ENCODE measurements at places on chromosomes 3 and 15.

GRCh38 chr3:169755488-169755887 lies 9.4 kb downstream of the TERC start:
- DNase-seq = no peak

DNA sequence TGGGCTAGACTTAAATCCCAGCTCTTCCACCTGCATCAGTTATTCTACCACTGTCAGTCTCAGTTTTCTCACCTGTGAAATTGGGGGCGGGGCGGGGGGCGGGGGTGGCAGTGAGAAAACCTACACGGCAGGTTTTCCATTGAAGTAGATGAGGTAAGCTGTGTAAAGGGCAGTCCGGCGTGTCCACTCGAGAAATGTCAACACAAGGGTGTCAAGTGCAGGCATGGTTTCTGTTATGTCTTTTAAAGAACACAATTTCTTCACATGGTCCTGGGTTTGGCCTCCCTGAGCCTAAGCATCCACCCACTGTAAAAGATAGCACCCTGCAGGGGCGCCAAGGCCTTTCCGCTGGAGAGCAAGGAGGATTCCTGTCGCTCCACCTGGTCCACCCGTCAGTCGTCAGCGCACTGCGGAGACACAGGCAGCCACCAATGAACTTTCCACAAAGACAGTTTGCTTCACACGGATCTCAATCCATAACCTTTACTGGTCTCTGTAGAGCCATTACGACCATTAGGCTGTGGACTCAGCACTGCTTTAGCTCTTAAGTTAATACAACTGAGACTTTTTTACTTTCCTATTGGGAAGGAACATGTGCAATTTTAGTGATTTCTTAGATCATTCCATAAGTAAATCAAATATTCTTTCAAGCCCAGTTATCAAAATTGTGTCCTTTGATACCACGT lies 99.5 kb upstream of the FOXB1 start:
- DNase-seq = no peak

GRCh38 chr3:52546111-52546901 lies 9.9 kb downstream of the UQCC5 start:
- no peak for DNase-seq

DNA sequence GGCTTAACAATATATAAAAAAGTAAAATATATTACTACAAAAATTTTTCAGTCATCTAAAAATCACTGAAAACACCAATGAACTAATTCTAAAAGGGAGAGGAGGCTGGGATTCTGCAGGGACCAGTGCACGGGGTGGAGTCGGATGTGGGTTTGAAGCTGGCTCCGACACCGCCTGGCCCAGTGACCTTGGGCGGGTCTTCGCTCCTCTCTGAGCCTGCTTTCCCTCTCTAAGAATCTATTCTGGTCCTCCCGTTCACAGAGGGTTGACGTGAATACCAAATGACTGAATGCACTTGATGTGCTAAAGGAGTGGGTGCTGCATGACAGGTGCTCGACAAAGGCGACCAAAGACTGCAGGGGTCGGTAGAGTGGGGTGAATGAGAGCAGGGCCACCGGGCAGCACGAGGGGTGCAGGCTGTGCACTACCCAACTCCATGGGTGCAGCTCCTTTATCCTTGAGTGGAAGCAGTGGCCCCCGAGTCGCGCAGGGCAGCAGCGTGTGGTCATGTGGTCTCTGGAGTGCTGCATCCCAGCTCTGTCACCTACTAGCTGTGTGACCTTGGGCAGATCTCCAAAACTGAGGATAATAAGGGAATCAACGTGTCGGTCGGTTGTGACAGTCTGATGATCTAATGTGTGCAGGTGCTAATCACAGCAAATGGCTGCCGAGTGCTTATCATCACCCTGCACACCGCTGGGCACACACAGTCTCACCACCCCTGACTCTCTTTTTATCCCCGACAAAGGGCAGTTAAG lies 8.6 kb upstream of the IQSEC1 start:
- no peak for DNase-seq

- no peak for DNase-seq
Observed at GRCh38 chr3:135911110-135911509, 54.4 kb upstream of the PPP2R3A start.

GRCh38 chr3:29642393-29643033 lies 361.6 kb downstream of the RBMS3 start:
- no peak for DNase-seq

DNA sequence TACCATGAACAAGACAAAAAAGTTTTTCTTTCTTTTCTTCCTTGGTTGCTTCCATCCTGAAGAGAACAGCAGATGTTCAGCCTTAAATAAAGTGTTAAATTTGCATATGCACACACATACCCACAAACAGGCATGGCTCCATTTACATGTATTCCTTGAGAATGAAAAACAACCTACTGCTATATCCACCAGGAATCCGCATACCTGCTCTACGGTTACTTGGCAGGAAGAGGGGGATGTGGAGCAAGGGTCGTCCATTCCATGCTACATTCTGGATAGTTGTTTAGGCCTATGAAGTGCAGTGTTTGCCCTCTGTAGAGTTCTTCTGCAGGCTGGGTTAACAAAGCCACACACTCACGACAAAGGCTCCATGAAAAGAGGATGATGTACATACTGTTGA lies 322.8 kb downstream of the KCNH8 start:
- DNase-seq = no peak

DNA sequence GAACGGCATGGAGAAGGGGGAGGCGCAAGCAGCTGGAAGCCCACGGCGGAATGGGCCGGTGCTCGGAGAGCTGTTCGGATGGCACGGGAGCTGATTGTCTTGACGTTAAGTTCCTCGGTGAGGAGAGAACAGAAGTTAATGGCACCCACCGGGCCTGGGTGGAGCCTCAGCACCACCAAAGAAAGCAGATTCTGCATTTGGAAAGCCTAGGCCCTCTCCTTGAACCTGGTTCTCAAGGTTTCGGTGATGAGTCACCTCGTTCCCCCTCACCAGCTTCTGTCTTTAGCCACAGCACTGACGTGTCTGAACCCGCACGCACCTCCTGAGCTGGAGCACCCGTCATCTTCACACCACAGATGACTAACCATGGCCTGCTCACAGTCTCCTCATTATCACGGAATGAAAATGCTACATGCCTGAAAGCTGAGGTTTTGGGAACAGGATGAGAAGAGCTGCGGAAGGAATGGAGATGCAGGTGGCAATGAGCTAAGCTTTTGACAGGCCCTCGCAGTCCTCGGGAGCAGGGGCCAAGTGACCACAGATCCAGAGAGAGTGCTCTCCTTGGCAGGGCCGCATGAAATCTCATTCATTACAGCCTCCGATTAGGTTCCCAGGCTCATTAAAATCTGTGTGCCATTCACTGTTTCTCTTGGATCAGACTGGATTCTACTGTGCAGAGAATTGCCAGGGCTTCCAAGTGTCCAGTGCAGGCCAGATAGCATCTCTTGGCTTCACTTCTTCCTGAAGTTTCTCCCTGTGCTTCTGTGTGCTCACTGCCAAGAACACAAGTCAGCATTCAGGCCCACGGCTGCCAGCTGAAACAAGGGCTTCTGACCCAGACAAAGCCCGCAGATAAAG lies 96.3 kb upstream of the DLG1 start:
- no peak for DNase-seq

- no peak for DNase-seq
Observed at GRCh38 chr3:43005981-43006380, 26.9 kb downstream of the GASK1A start.

- DNase-seq = peak; percentile 52
Observed at GRCh38 chr15:57375827-57376695, at the start of gene CGNL1. Gene CGNL1 (plus strand): TSS chr15:57376505. CDS start chr15:57438000, 61,495 bp downstream.

DNA sequence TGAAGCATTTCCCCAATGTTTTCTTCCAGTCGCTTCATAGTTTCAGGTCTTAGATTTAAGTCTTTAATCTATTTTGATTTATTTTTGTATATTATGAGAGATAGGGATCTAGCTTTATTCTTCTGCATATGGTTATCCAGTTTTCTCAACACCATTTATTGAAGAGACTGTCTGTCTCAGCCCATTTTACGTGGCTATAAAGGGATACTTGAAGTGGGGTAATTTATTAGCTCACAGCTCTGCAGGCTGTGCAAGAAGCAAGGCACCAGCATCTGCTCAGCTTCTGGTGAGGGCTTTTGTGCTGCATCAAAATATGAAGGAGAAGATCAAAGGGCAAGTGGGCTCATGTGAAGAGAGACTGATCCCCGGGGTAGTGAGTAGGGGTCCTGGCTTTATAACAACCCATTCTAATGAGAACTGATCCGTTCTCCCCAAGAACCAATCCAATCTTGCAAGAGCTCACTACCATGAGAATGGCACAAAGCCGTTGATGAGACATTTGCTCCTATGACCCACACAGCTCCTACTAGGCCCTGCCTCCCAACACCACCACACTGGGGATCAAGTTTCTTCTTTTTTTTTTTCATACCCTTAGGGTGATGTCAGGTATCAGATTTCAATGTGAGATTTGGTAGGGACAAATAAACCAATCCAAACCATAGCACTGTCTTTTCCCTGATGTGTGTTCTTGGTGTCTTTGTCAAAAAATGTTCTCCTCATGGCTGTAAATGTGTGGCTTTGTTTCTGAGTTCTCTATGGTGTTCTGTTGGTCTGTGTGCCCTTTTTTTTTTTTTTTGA lies 63.2 kb downstream of the IQGAP1 start:
- DNase-seq = no peak

- DNase-seq = no peak
Observed at GRCh38 chr3:12170207-12170606, 11.5 kb upstream of the TIMP4 start.

- no peak for DNase-seq
Observed at GRCh38 chr3:87398168-87398801, 121.9 kb upstream of the POU1F1 start.

- no peak for DNase-seq
Observed at GRCh38 chr3:178512647-178513046, 23.6 kb upstream of the KCNMB2 start.

DNA sequence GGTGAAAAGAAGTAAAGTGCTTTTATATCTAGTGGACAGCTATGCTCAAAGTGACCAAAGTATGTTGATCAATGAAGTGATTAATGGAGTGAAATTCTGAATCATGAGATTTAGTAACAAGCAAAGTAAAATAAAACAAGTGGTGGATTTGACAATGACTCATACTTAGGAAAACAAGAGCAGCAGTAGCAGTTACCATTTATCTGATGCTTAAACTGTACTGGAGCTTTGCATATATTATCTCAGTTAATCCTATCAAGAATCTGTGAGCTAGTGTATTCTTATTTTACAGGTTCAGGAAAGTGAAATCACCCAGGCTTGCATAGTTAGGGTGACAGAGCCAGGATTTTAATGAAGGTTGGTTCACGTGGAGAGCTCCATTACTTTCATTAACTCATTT lies 50.6 kb upstream of the SPATA16 start:
- no peak for DNase-seq

DNA sequence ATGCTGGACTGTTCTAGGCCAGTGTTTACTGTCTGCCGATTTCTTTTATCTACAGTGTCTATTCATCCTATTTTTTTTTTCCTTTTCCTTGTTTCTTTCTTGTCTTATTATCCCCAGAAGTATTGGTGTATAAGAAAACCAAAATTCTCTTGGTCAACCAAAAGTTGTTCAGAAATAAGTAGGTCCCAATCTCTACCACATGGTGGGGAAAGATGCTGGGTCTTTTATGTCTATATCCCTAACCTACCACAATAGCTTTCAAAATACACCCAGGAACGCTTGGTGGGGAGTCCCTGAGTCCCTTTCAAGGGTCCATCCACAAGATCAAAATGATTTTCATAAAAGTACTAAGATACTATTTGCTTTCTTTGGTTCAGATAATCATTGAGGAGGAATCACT lies 225.6 kb downstream of the CLSTN2 start:
- DNase-seq = no peak

- DNase-seq = peak; percentile 3
Observed at GRCh38 chr3:127483005-127483641, 107.4 kb downstream of the TPRA1 start.

DNA sequence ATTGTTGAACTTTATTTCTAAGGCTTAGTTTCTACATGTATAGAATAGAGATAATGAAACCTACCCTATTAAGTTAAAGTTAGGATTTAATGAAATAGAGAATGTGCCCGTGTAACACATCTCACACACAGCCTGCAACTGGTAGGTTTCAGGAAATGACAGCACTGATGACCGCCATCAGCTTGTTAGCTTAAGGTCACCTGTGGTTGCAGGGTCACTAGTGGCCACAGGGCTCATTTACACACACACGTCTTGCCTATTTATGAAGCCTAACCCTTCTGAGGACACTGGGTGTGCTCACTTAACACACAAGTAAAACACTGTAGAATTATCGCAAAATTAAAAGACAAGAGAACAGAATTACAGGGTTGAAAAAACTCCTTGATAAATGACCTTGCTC lies 20.1 kb downstream of the CHRM5 start:
- no peak for DNase-seq

DNA sequence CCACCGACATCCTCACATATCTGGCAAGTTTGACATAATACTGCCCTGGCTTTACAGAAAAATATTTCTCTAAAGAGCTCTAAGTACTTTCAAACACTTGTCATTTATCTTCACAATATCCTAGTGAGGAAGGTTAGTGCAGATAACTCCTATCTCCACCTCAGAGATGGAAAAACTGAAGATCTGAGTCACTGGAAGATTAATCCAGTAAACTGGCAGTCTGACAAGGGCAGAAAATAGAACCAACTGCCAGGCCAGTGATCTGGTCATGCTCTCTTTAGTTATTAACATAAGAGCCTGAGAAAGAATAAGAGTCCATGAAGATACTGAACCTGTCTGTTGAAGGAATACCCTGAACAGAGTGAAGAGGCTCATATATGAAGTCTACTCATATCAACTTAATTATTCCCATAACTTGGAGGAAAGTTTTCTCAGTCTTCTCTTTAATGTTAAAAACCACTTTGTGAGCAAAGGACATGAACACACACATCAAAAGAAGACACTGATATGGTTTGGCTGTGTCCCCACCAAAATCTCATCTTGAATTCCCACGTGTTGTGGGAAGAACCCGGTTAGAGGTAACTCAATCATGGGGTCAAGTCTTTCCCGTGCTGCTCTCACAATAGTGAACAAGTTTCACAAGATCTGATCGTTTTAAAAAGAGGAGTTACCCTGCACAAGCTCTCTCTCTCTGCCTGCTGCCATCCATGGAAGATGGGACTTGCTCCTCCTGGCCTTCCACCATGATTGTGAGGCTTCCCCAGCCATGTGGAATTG lies 61.4 kb downstream of the GOLIM4 start:
- no peak for DNase-seq

DNA sequence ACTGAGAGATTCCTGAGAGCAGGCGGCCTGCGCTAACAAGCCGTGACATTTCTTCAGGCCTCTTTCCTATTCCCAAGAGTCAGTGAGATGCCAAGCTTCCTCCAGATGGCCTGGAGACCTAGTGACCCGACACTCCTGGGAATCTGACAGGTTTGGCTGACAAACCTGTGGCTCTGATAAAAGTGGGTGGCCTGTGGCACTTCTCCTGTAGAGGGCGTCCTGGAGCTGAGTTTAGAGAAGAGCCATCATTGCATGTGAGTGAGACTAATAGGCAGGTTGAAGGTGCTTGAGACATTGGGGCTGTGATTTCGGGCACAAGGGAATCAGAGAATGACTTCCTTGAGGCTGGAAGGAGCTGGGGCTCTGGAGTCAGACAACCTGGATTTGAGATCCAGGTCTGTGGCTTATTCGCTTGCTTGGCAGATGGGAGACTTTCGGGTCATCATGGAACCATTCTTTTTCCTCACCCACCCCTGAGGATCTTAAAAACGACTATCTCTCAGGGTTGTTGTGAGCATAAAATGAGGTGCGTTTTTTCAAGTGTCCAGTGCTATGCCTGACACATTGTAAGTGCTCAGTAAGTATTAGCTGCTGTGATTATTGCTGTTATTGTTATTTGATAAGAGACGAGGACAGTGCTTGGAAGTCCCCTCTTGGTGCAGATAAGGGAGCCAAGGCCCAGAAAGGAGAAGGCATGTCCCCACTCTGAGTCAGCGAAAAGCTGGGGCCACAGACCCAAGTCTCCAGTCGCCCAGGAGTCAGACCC lies 77.2 kb downstream of the SCN10A start:
- DNase-seq = peak; percentile 29
